ENCODE measurements at places on chromosomes 4 and X.

- DNase-seq, result no peak
These were observed 346.7 kb upstream of the PPARGC1A start for GRCh38 chr4:24236532-24236931.

DNA sequence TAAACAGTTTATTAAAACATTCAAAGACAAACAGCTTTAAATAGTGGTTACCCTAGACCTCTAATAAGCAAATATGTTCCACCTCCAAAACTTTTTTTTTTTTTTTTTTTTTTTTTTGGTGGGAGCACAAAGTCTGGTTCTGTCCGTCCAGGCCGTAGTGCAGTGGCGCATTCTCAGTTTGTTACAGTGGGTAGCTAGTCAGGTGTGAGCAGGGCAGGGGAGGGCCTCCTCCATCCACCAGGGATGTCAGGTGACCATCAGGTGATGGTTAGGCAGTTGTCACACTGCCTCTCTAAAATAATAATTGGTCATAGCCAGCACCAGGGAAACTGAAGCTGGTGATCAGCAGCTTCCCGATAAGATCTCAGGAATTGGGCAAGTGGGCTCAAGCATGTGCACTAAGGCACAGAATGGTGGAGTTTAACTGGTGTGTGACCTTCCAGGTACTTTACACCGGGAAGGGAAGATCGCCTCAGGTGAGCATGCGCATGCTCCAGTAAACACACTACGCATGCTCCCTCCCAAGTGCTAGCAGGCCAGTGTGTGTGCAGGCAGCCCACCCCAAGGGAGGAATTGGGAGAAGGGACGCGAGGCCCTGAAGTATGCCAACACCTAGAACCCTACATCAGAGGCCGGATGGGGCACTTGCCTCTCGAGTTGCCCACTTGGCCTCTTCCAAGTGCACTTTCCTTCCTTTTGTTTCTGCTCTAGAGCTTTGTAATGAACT, 27.2 kb downstream of the TNIP2 start:
- no peak for DNase-seq

GRCh38 chr4:42066402-42066801, 76.1 kb downstream of the SLC30A9 start:
- DNase-seq, result no peak

GRCh38 chr4:102580463-102580842, 79.3 kb downstream of the NFKB1 start:
- DNase-seq, result no peak

DNA sequence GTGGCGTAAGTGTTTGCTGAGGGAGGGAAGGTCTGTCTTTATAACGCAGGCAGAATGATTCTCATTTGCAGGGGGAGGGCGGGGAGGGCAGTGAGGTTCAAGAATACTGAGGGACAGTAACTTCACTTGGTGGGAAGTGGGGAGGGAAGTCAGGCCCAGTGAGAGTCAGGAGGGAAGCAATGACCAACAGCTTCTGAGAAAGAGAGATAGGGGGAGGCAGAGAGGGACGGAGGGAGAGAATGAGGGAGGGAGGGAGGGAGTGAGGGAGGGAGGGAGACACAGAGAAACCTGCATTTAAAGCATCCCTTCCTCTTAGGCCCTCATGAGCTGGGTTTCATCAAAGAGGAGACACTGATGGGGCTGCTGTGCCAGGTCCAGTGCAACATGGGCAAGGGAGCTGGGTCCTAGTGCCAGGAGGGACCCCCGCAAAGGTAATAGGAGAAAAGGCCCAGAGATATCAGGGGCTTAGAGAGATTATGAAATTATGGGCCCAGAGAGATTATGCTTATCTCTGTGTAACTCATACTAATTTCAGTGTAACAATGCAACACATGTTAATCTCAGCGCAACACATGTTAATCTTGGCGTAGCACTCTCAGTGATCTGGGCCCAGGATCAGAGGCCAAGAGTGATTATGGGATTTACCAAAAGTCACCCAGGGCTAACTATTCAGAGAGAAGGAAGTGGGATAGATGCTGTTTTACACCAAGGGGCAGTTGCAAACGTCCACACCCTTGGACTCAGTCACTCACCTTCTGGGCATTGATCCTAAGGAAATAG, 112.1 kb downstream of the DRD5 start:
- DNase-seq, result no peak

All from NB4 (cell line).